HuH-7.5 (cell line): ENCODE measurements at places on chromosomes 13 and 19.

DNA sequence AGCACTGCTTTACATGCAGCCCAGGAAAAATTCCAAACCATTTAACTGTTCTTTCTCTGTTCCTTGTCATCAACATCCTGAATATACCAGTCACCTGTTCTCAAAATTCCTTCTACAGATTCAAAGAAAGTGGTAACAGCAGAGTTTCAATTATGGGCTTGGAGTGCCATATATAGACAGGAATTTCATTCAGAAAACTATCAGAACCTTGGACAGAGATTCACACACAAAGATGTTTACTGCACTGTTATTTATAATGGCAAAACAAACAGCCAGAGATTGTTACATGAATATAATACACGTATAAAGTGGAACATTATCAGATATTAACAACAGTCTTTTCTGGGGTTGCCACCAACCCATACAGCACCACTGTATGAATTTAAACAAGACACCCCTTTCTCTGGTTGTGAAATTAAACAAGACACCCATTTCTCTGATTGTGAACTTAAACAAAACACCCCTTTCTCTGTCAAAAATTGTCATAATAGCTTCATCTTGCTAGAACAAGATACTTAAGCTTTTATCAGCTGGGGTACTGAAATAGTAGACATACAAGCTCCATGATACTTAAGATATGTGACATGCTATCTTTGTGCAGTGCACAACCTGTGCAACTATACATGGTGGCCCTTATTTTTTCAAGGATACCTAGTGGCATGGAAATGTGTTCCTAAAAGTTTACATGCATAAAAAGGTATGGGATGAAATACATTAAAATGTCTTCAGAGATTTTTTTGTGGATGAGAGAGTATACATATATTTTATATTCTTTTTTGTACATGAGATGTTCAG lies 12.6 kb downstream of the CACNA1A start:
- no peak for DNase-seq

- no peak for DNase-seq
These were observed 6.5 kb downstream of the HIF3A start for GRCh38 chr19:46303322-46303690.

GRCh38 chr19:19405971-19406877 lies 749 bp downstream of the GATAD2A start:
- DNase-seq = no peak

- DNase-seq = no peak
These were observed 174.5 kb downstream of the URI1 start for GRCh38 chr19:30116530-30116929.
